Mesendoderm (in vitro differentiated cells): ENCODE measurements at places on chromosomes 7 and 10.

DNA sequence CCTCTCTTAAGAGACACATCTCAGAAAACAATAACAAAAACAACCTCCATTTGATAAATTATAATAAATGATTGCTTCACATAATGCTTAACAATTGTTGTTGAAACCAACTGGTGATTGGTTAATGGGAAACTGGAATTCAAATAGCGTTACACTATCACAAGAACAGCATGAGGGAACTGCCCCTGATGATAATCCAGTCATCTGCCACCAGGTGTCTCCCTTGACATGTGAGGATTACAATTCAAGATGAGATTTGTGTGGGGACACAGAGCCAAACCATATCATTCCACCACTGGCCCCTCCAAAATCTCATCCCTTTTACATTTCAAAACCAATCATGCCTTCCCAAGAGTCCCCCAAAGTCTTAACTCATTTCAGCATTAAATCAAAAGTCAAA lies 375.9 kb downstream of the BMPER start:
- no peak overlapping the region for H3K4me3 ChIP-seq
- H3K27ac ChIP-seq = no peak overlapping the region
- peak; percentile 56 for DNase-seq
- H3K36me3 ChIP-seq = no peaks in the 10 kb centered on the region

DNA sequence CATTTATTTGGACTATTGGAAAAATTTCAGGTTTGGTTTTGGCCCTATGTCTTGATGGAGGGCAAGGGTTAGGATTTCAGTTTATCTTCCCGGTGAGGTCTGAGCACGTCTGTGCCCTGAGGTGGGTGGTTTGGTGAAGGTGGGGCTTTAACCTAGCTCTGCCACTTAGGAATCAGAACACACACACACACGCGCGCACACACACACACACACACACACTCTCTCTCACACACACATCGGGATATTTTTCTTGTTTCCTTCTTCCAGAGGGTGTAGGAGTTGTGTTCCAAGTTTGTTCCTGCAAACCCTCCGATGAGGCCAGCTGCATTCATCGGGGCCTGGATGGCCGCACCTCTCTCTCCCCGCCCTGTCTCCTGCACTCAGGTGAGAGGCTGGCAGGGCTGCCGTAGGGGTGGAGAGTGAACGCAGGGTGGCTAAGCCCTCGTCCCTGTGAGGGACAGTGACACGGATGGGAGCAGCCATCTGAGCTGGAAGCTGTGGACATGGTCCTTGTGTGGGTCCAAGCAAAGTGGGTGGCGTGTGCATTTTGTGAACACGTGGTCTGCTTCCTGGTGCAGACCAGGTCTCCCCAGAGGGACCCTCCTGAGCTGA lies 34.2 kb downstream of the CHST12 start:
- no peaks in the 10 kb centered on the region for H3K4me1 ChIP-seq
- H3K27ac ChIP-seq = no peak overlapping the region
- peaks cover 3% of the 10 kb centered on the region for H3K36me3 ChIP-seq
- DNase-seq = no peak
- no peaks in the 10 kb centered on the region for H3K27me3 ChIP-seq

DNA sequence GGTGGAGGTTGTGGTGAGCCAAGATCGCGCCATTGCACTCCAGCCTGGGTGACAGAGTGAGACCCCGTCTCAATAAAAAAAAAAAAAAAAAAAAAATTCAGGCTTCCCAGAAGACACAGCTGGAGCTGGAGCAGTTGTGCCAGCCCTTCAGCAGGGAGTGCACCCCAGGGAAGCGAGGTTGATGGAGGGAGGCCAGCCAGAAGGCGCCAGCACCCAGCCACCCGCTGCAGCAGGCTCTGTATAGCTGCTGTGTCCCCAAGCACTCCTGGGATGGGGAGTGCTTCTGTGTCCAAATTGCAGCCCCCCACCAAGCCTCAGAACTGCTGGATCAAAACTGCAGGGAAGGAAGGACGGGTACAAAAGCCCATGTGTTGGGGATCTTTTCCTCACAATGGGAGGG lies 47.8 kb downstream of the COBL start:
- DNase-seq = no peak
- no peaks in the 10 kb centered on the region for H3K4me1 ChIP-seq
- H3K4me3 ChIP-seq = no peak overlapping the region
- no peak overlapping the region for H3K27ac ChIP-seq
- no peaks in the 10 kb centered on the region for H3K36me3 ChIP-seq

DNA sequence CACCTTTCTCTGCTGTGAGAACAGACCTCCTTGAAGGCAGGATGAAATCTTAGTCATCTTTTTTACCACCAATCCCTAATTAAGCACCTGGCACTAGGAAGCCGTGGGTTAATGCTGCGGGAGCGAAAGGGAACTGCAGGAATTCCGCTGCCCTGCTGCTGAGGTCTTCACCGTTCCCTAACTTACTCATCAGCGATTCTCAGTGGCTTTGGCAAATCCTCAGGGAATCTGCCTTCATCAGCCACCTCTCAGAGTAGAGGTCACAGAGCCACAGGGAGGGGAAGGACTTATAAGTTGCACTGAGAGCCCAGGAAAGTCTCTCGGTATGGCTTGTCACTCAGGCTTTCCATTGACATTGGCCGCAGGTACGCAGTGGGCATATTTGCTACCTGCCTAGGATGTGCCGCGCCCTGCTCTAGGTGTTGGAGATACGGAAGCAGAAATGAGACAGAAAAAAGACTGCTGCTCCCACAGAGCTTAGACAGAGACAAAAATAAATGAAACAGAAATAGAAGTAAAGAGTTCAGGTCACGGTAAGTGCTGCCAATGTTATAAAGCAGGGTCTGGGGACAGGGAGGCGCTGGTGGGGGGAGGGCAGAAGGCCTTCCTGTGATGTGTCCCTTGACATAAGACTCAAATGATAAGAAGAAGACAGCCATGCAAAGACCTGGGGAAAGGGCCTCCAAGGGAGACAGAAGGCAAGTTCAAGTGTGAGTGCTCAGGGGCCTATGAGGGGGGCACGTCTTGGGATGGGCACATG lies 72.6 kb upstream of the OPALIN start:
- no peaks in the 10 kb centered on the region for H3K27me3 ChIP-seq
- no peak overlapping the region for H3K4me3 ChIP-seq
- DNase-seq = no peak
- H3K27ac ChIP-seq = no peak overlapping the region

DNA sequence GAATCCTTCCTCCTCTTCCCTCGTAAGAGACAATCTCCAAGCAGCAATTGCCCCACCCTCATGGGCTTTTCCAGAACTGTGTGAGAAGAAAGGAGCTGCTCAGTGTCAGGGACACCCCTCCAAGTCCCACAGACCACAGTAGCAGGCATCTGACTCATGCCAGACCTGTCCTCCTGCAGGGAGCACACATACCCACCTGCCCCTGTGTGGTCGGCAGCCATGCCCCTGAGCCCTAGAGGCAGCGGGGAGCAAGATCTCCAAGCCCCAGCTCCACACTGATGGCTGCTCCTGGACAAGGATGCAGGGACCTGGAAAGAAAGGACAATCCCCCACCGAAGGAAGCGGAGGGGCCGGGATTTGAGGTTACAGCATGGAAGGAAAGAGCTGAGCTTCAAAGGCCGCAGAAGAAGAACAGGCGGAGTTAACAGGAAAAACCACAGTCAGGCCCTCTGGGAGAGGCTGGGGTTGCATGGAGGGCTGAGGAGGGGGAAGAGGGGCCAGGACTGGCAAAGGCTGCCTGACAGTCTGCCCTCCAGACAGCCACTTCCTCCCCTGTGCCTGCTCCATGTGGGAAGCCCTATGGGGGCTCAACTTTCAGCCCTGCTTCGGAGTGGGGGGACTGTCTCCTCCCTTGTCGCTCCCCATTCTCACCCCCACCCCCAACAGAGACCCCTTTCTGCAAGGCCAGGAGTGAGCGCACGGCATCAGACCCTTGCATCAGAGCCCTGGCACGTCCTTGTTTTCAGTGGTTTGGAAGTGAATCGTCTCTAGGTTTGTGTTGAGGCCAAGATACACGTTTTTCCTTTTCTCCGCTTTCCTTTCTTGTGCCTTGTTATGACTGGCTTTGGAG lies 46.8 kb downstream of the ASB13 start:
- H3K27ac ChIP-seq = no peak overlapping the region
- no peaks in the 10 kb centered on the region for H3K36me3 ChIP-seq
- H3K27me3 ChIP-seq = no peaks in the 10 kb centered on the region
- H3K4me3 ChIP-seq = no peak overlapping the region
- peak; percentile 19 for DNase-seq

DNA sequence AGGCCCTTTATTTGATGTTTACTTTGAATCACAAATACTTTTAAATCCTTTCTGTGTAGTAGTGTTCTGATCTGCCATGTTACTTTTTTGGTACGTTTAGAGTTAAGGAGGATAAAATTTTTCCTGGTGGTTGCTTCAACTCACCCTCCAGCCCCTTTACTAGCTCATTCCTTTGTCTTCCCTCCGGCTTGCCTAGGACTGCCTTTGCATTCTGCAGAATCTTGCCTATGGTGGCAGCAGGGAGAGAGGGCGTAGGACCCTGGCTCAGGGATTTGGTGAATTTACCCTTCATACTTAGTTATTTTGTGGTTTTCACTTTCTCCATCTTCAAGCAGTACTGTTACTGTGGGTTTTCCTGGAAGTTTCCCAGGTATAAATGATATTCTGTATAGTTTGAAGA lies 833.5 kb downstream of the XPNPEP1 start:
- no peaks in the 10 kb centered on the region for H3K27me3 ChIP-seq
- DNase-seq = peak; percentile 10
- H3K36me3 ChIP-seq = no peaks in the 10 kb centered on the region
- H3K4me3 ChIP-seq = no peak overlapping the region

- H3K27me3 ChIP-seq = no peaks in the 10 kb centered on the region
- DNase-seq = peak; percentile 11
- H3K27ac ChIP-seq = no peak overlapping the region
- no peaks in the 10 kb centered on the region for H3K36me3 ChIP-seq
- H3K4me1 ChIP-seq = no peaks in the 10 kb centered on the region
Measured at GRCh38 chr10:5014936-5015335, 11.3 kb upstream of the AKR1C2 start.

DNA sequence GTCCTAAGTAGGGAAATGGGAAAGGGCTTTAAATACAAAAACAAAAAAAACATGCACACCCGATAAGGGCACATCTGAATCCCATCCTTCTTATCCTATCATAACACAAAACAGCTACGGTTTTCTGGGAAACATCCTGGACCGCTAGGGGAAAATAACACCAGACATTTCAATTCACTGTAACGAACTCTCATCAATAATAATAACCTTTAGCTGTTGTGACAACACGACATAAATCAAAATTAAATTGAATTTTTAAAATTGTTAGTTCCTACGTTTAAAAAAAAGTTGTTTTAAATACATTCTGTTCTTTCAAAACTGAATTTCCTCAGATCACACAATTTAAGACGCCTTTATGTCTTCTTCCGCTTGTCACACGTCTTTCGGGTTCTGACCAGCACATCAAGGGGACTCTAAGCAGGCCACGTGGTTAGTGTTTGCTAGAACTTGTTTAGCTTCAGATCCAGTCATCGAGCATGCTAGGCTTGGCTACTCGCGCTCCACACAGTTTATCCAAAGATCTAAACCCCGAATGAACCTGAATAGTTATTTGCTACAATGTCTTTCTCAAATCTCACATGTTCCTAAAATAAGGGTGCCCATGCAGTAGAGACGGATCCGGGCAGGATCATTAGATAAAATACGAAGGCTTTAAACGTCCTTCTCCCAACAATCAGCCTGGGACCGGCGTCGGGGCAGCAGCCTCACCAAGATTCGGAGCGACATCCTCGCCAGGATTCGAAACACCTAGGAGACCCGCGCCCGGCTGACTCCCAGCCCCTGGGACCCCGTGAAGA lies 839 bp downstream of the IKZF5 start:
- no peaks in the 10 kb centered on the region for H3K27me3 ChIP-seq
- DNase-seq = peak; percentile 79
- H3K36me3 ChIP-seq = no peaks in the 10 kb centered on the region
- H3K4me3 ChIP-seq = peak overlapping the region; percentile 85
- peaks cover 2% of the 10 kb centered on the region for H3K4me1 ChIP-seq

DNA sequence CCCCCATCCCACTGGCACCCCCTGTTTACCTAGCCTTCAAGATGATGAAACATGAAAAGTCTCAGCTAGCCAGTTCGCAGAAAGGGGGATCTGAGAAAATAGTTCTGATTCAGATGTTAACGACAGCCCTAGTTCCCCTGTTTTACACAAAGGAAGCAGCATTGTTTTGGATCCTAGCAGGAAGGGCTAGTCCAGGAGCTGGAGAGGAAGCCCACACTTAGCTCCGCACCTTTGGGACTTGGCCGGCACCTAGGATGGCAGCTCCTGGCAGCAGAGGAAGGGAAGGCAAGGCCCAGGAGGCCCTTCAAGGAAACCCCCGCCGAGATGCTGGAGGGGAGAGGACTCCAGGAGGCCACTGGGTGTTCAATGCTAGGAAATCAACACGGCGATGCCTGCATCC lies 29.0 kb upstream of the MGMT start:
- no peaks in the 10 kb centered on the region for H3K36me3 ChIP-seq
- H3K4me3 ChIP-seq = no peak overlapping the region
- no peaks in the 10 kb centered on the region for H3K27me3 ChIP-seq
- no peaks in the 10 kb centered on the region for H3K4me1 ChIP-seq
- no peak for DNase-seq

- no peaks in the 10 kb centered on the region for H3K36me3 ChIP-seq
- DNase-seq = no peak
- H3K4me1 ChIP-seq = peaks cover 6% of the 10 kb centered on the region
- H3K27me3 ChIP-seq = no peaks in the 10 kb centered on the region
- H3K27ac ChIP-seq = no peak overlapping the region
Measured at GRCh38 chr10:6300106-6300783, 97.5 kb downstream of the PFKFB3 start.

GRCh38 chr10:16787361-16787791 lies 29.8 kb downstream of the RSU1 start:
- H3K27ac ChIP-seq = no peak overlapping the region
- no peaks in the 10 kb centered on the region for H3K4me1 ChIP-seq
- H3K27me3 ChIP-seq = no peaks in the 10 kb centered on the region
- no peaks in the 10 kb centered on the region for H3K36me3 ChIP-seq
- DNase-seq = no peak

- no peaks in the 10 kb centered on the region for H3K36me3 ChIP-seq
- H3K27ac ChIP-seq = no peak overlapping the region
- H3K27me3 ChIP-seq = peaks cover 67% of the 10 kb centered on the region
- DNase-seq = no peak
- H3K4me3 ChIP-seq = no peak overlapping the region
Measured at GRCh38 chr10:101120884-101121653, 10.0 kb upstream of the TLX1 start.

GRCh38 chr7:19455623-19456022 lies 253.2 kb downstream of the POLR1F start:
- no peak overlapping the region for H3K4me3 ChIP-seq
- no peaks in the 10 kb centered on the region for H3K27me3 ChIP-seq
- peak; percentile 2 for DNase-seq
- H3K4me1 ChIP-seq = no peaks in the 10 kb centered on the region
